ENCODE measurements at places on chromosomes 1 and 21.

DNA sequence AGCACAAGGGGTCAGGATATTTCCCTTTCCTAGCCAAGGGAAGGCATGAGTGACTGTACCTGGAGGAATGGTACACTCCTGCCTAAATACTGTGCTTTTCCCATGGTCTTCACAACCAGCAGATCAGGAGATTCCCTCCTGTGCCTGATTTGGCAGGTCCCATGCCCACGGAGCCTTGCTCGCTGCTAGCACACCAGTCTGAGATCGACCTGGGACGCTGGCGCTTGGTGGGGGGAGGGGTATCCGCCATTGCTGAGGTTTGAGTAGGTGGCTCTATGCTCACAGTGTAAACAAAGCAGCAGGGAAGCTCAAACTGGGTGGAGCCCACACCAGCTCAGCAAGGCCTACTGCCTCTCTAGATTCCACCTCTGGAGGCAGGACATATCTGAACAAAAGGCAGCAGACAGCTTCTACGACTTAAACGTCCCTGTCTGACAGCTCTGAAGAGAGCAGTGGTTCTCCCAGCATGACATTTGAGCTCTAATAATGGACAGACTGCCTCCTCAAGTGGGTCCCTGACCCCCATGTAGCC, 486.0 kb upstream of the CHRM3 start:
- DNase-seq = no peak

DNA sequence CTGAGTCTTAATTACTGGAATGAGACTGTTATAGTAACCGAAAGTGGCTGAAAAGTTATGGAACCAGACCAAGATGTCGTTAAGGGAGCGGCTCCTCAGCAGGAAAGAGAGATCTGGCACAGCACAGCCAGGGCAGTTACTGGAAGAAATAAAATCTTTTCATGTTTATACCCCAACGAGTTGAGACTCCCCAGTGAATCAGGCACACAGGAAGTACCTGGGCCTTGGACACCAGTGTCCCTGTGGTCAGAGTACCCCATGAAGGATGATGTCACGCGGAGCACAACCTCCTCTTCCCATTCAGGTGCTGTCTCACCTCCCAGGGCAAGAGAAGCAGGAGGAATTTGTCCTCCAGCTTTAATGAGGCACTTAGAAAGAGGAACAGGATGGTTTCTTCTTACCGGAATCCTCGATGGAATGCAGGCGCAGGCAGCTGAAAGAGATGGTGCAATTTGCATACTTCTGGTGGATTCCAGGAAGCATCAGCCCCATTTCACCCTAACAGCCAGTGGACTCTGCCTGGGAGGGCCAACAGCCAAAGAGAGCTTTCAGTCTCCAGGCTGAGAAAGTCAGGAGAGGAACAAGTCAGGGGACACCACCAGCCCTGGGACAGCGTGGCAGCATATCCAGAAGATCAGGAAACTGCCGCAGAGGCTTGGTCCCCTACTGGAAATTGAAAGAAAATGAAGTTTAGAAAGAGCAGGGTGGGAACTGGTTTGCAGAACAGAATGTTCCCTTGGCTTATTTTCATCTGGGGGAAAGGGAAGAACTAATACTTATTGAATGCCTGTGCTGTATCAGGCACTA, 35.9 kb upstream of the CTTNBP2NL start:
- DNase-seq = no peak

GRCh38 chr1:41282679-41283317, 40.7 kb upstream of the SCMH1 start:
- peak; percentile 15 for DNase-seq

- DNase-seq = no peak
Measured at GRCh38 chr21:35027563-35028450, 21.3 kb downstream of the RUNX1 start.

GRCh38 chr1:192512426-192513162, 63.0 kb upstream of the RGS1 start:
- DNase-seq = no peak

GRCh38 chr1:20059847-20060246, 10.1 kb upstream of the PLA2G5 start:
- DNase-seq = no peak

- DNase-seq = no peak
Measured at GRCh38 chr1:65247419-65248359, 61.7 kb upstream of the DNAJC6 start.

DNA sequence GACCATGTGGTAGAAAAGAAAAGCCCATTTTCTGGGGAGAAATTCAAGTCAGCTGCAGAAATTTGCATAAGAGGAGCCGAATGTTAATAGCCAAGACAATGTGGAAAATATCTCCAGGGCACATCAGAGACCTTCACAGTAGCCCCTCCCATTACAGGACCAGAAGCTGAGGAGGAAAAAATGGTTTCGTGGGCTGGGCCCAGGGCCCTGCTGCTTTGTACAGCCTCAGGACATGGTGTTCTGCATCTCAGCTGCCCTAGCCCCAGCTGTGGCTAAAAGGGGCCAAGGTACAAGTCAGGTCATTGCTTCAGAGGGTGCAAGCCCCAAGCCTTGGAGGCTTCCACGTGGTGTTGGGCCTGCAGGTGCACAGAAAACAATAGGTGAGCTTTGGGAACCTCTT, 108.3 kb downstream of the DMRTB1 start:
- no peak for DNase-seq

- no peak for DNase-seq
Measured at GRCh38 chr1:60866226-60866900, 216.0 kb upstream of the NFIA start.

DNA sequence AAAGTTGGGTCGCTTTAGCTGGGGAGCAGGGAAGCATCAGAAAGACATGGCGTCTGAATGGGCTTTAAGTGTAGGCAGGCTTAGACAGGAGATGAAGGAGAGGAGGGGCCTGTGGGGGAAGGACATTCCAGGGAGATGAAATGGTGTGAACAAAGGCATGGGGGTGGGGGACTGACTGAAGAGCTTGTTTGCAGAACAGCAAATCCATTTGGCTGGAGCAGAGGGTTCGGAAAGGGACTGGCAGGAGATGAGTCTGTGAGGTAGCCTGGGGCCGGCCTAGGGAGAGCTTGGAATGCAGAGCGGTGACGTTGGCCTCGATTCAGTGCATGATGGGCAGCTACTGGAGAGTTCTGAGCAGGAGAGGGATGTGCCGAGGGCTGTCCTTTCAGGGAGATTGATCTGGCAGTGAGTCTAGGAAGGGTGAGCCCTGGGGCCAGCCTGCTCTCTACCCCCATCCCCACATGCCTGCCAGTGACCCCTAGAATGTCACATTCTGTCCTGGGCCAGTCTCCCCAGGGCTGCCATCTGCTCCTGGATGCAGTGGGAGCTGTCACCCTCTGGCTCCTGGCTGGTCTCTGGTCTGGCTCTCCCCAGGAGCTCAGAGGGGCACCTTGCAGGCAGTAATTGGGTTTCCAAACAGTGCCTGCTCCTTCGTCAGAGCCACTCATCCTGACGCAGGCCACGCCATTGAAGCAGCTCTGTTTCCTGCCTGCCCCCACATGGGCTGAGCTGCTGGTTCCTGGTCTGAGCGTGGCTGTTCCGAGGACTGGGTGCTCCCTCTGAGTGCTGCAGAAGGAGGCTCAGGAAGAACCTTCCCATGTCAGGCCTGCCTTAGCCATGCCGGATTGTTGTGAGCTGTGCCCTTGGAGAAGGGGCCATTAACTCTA, 22.3 kb upstream of the TMEM222 start:
- no peak for DNase-seq

DNA sequence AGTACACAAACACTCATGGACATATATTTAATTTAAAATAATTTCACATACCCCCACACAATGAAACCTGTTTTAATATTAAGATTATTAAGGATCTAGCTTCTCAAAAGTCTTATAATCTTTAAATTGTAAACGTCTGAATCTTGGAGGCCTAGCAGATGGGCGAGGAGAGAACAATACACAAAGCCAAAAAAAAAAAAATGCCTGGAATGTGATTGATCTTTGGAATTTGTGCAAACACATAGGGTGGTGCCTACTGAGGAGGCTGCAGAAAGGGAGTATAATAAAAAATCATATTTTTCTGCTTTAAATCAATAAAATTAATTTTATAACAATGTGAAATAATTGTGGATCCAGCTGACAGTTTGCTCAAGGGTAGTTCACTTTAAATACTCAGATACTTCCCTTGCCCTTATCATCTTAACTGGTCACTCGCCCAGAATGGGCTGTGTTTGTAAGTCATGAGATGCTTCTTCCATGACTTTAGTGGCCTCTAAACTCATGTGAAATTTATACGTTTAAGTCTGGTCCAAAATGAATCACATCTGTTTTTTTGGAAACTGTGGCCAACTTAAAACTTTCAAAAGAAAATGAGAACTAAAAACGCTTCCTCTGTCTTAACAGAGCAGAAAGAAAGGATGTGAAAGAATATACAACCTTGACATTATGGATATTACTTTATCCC, 802.8 kb upstream of the CXADR start:
- no peak for DNase-seq

GRCh38 chr1:89023026-89023425, 360 bp upstream of the GBP3 start:
- peak; percentile 4 for DNase-seq

DNA sequence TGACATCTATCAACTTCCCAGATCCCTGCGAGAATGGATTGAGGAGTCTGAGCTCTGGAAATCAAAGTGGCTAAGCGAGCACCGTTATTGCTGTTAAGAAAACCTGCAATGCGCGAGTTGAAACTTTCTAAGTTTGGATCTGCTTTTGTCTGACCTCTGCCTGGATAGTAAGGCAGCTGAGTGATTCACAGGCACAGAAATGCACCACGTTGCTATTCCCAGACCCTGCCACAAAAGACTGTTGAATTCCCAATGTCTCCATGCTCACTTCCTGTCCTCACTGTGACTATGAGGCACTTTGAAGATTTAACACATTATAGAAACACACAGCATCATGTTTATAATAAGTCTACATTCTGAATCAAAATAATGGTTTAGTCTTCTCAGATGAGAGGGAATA, 27.1 kb upstream of the CNIH3 start:
- DNase-seq = no peak

DNA sequence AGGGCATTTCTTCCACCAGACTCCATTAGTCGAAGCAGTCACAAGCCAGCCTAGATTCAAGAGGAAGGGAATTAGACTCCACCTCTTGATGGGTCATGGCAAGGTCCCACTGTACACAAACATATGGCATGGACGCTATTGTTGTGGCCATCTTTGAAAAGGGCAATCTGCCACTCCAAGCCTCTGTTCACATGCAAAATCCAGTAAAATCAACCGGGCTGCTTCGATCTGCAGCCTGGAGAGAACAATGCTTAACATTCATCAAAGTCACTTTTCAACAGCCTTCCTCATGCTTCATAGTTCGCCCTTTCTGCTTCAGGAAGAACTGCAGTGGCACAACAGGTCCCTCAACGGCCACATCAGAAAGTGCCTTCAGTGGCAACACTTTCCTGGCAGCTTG, 28.0 kb upstream of the GJB5 start:
- DNase-seq = no peak

- peak; percentile 31 for DNase-seq
Measured at GRCh38 chr1:32180186-32181060, 948 bp downstream of the TXLNA start.

GRCh38 chr1:194069168-194069830, 882.9 kb upstream of the B3GALT2 start:
- DNase-seq = no peak

DNA sequence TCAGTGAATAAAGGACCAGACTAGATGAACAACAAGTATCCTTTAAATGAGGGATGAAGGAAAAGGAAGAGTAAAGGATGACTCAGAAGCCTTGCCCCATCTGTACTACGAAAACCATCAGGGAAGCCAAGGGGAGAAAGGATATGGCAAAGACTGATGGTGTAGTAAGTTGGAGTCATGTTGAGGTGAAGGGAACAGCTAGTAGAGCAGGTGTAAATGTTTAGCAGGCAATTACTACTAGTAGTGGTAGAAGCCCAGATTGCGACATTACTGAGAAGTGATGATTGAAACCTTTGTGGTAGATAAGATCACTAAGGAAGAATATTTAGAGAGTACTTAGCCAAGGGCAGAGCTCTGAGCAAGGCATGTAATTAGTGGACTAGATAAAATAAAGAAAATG, 84.0 kb downstream of the PHTF1 start:
- no peak for DNase-seq

- no peak for DNase-seq
Measured at GRCh38 chr1:24801176-24801575, 55.9 kb downstream of the CLIC4 start.

GRCh38 chr1:9539829-9540550, 725 bp downstream of the SLC25A33 start:
- peak; percentile 59 for DNase-seq

DNA sequence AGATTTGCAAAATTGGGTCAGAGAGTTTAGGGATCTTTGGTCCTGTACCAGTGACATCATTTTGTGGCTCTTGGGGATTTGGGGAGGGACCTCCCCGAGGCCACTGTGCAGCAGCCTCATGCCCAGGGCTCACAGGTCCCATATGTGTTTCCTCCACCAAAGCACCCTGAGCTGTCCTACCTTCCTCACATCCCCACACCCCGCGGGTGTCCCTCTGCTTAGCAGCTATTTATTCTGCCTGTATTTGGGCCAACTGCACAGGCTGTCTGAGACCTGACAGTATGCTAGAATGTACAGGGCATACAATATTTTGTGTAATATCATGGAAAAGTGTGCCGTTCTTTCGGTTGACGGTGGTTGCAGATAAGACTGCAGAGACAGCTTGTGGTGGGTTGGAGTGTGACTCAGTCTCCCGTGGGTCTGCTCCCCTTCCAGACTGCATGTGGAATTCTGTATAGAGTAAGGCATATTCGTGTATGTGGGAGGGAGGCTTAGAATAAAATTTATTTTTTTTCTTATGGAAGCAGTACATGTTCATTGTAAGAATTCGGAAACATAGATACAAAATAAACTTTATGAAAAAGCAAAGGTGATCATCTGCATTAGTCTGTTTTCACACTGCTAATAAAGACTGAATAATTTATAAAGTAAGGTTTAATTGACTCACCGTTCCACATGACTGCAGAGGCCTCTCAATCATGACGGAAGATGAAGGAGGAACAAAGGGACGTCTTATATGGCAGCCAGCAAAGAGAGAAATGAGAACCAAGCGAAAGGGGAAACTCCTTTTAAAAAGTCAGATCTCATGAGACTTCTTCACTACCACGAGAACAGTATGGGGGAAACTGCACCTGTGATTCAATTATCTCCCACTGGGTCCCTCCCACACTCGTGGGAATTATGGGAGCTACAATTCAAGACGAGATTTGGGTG, 84.4 kb downstream of the ADARB1 start:
- DNase-seq = no peak

DNA sequence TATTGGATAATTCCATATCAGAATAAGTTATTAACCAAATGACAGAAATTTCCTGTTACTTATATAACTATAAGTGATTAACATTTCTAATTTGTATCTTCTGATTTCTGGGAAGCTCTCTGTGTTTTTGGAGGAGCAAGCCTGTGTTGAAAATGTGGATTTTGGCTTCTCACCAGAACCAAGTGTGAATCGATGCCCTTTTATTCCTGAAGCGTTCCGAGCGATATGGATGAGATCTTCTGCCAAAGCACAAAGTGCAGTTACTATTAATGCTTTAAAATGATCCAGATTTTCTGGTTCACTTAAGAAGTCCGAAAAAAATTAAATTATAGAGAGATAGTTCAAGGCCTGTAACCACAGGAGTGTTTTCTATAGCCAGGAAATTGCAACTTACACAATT, 22.8 kb downstream of the ALG14 start:
- no peak for DNase-seq

- no peak for DNase-seq
Measured at GRCh38 chr1:18736958-18737357, 106.3 kb downstream of the PAX7 start.

- no peak for DNase-seq
Measured at GRCh38 chr1:151108331-151108730, 37.8 kb downstream of the GABPB2 start.

- no peak for DNase-seq
Measured at GRCh38 chr1:28740118-28740517, 3.4 kb downstream of the YTHDF2 start.

- DNase-seq = no peak
Measured at GRCh38 chr1:153774780-153775457, at the start of gene SLC27A3. Gene SLC27A3, plus strand, starts transcription at chr1:153775407. Its CDS starts 91 bp downstream, at chr1:153775498.
